ENCODE measurements at places on chromosomes 4 and X. TPM values are rescaled to one million over a fixed set of nuclear protein-coding genes. Genes with fewer than 3 reads are reported as not detected.

GRCh38 chr4:157803845-157804521 lies 368.8 kb downstream of the GASK1B start:
- DNase-seq = no peak

- no peak for DNase-seq
Measured at GRCh38 chr4:74098427-74098994, 484 bp downstream of the CXCL2 start.

TIMM17B gene
- 17.7 TPM for total RNA-seq

GK gene
- total RNA-seq = 13.8 TPM

RTL9 gene
- total RNA-seq = 0.82 TPM

DNA sequence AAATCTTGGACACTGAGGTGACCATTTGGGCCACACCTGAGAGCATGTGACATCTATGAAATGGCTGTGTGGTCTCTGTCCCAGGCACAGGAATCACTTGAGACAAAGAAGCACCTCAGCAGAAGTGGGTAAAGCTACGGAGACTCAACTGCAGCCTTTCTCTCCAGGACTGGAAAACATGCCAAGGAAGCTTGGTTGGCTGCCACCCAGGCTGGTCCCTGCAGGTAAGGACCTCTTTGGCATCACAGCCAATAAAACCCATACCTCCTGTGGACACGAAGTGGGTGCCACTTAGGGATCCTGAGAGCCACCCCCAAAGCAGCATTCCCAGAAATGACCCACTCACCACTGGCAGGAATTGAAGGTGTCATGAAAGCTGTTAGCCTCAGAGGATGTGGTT lies 74.6 kb downstream of the LEF1 start:
- DNase-seq = no peak

POLA1 gene
- 27.5 TPM for total RNA-seq

SUPT20HL1 gene
- total RNA-seq = not detected

SNX25 gene
- total RNA-seq = 27.7 TPM

USO1 gene
- total RNA-seq = 47.7 TPM

NLGN3 gene
- 21.4 TPM for total RNA-seq

GRCh38 chr4:106679063-106679462 lies 310.5 kb upstream of the GIMD1 start:
- DNase-seq = no peak

DNA sequence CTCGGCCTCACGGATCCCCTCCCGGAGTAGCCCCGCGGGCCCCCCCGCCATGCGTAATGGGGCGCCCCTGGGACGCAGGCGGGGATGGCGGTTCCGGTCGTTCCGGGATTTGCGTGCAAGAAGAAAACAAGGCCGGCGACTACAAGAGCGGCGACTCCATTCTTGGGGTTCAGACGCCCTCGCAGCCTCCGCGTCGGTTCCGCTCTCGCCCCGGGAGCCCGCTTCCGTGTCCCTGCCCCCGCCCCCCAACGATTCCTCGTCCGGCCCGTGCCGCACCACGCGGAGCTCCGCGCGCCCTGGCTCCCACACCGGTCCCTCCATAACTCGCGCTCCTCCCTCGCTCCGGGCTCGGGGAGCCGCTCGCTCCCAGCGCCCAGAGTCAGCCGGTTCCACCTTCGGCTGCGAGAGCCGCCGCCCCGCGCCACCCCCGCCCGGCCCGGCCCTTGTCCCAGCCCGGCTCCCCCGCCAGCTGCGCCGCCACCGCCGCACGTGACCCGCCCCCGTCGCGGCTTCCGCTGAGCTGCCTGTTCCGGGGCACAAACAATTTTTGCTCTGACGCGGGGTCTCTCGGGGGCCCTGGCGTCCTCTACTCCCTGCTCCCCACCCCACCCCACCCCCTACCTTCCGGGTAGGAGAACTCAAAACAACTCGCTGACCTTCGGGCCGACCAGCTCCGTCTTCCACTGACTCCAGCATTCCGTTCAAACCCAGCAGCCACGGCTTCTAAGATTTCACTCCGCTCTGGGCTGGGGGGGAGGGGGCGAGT lies 78.8 kb upstream of the BCOR start:
- DNase-seq = peak; percentile 27

- no peak for DNase-seq
Measured at GRCh38 chr4:8817096-8817812, 54.4 kb downstream of the HMX1 start.

- DNase-seq = no peak
Measured at GRCh38 chrX:16966752-16967448, 20.4 kb downstream of the REPS2 start.

GRCh38 chr4:141246683-141247429 lies 26.2 kb downstream of the ZNF330 start:
- DNase-seq = no peak

- peak; percentile 47 for DNase-seq
Measured at GRCh38 chr4:25913056-25913850, 767 bp upstream of the SMIM20 start.

DNA sequence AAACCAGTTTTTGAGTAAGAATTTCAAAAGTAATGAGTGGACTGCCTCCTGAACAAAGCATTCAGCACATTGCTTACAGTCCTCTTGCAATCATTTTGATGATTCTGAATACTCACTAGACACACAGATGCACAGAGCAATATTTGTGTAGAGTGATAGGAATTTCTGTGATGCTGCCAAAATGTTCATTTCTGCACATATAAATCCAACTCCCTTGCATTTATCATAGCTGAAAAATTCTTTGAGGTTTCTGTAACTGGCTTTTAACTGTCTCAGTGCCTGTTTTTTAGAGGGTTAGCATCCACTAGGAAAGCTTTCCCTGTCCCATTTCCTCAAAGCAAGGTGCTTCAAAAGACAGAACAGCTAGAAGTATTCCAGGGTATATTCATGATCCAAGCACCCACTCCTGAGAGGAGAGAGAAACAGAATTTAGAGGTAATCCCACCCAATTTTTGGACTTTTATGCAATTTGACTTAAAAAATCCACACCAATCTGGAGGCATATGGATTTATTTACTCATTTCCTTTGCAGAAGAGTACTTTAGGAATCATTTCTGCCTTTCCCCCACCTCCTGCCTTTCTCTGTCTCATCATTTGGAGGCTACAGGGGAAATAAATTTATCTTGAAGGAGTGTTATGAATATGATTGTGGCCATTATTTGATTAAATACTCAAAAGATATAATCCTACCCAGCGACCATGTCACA lies 234.5 kb upstream of the SLIT2 start:
- DNase-seq = no peak

DNA sequence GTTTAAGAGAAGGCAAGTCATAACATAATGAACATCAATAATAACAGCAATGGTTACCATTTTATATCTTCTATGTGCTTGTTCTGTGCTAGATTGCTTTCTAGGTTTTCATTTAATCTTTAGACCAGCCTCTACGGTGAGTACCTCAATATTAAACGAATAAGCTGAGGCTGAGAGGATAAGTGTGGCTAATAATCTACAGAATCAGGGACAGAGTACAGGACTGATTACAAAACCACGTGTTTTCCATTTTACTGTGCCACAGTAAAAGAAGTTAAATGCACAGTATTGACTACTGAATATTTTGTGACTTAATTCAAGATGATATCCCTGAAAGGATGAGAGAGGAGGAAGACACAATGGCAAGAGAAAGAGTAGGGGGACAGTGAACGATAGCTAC lies 56.3 kb downstream of the HUWE1 start:
- no peak for DNase-seq

KCNIP4 gene
- 126 TPM for total RNA-seq

DNA sequence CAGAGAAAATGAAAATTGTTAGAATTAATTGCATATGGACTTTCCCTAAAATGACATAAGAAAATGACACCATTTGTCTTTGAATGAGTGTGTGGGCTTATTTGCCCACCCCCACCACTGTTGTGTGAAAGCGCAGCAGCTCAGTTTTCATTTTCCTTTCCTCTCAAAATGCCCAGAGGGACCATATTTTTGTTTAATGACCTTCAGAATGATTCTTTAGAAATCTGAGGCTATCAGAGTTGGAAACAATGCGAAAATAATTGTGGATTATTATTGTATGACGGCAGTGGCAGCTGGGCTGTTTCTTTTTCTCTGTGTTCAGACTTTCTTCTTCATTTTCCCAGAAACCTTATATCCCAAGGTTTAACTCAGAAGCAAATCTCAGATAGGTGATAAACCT lies 44.6 kb upstream of the TEX13A start:
- no peak for DNase-seq

DNA sequence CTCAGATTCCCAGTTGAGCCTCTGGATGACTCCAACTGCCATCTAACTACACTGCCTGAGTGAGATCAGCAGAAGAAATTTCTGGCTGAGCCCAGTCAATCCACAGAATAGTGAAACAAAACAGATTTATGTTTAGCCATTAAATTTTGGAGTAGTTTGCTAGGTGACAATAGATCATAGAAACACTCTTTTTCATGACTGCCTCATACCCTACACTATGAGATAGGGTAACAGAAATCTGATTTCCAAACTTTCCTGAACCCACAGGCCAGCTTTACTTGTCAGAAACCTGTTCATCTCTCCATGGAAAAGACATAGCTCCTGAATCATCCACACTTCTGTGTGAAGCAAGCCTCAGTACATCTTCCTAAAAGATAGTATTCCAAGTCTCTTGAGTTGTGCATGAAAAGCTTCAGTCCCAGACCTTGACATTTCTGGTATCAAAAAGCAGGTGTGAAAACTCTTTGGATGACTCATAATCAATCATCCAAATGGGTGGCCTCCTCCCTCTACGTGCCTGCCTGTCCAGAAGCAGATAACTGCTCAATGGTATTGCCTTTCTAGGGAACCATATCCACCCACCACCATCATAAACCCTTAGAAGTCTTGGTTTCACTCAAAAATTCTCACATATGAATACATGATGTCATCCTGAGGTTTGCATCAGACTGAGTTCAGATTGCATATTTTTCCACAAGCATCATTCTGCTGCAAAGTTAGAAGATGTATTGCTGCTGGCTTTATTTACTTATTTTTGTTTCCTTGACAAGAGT lies 47.5 kb upstream of the RAP2C start:
- DNase-seq = no peak

SFRP2 gene
- 3.7 TPM for total RNA-seq

- DNase-seq = no peak
Measured at GRCh38 chrX:106875151-106875550, 28.0 kb downstream of the RIPPLY1 start.

GRCh38 chr4:122747883-122748282 lies 15.4 kb downstream of the BBS12 start:
- no peak for DNase-seq

DNA sequence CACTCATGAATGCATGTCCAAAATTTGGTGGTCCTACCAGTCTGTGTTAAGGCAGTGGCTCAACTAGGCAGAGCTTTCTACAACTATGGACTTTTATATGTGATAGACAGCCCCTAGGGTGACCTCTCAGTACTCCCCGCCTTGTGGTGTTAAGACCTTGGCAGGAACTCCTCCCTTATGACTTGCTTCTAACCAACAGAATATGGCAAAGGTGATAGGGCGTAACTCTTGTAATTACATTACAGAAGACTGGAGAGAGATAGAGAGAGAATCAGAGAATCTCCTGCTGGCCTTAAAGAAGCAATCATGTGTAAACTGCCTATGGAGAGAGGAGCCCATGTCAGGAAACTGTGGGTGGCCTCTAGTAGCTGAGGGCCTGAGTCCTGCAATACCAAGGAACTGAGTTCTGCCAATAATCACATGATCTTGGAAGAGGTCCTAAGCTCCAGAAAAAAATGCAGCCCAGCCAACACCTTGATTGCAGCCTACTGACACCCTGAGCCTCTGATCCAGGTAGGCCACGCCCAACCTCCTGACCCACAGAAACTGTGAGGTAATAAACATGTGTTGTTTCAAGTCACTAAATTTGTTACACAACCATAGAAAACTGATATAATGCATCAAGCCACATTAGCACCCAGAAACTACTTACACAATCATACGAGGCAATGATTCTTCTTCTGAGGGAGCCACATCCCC lies 68.9 kb downstream of the INPP4B start:
- no peak for DNase-seq

IQCM gene
- not detected for total RNA-seq

DNA sequence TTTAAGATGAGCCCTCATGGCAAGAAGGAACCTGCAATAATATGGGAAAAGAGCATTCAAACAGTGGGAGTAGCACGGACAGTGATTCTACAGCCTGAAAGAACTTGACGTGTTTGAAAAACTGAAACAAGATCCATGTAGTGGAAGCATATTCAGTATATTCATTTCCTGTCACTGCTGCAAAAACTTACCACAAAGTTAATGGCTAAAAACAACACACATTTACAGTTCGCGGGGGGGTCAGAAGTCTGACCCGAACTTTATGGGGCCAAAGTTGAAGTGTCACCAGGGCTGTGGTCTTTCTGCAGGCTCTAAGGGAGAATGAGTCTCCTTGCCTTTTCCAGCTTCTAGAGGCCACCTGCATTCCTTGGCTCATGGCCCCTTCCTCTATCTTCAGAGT lies 52.6 kb upstream of the ARX start:
- no peak for DNase-seq

GRCh38 chr4:56226579-56226978 lies 160.7 kb downstream of the AASDH start:
- DNase-seq = no peak

DNA sequence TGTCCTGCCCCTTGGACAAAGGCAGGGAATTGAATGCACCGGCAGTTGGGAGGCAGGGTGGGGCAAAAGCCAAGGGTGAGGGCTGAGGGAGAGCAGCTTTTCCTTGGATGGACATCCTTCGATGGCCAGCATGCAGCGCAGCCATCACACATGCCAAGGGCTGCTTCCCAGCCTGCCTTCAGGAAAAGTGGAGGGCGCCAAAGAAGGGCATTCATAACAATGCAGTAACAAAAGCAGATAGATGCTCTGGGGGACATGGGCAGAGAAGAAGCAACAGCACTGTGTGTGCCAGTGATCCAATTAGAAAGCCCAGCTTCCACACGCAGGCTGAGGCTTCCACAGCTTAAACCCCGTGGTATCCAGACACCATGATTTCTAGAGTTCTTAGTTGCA lies 71.5 kb downstream of the TSPAN5 start:
- DNase-seq = peak; percentile 51

DNA sequence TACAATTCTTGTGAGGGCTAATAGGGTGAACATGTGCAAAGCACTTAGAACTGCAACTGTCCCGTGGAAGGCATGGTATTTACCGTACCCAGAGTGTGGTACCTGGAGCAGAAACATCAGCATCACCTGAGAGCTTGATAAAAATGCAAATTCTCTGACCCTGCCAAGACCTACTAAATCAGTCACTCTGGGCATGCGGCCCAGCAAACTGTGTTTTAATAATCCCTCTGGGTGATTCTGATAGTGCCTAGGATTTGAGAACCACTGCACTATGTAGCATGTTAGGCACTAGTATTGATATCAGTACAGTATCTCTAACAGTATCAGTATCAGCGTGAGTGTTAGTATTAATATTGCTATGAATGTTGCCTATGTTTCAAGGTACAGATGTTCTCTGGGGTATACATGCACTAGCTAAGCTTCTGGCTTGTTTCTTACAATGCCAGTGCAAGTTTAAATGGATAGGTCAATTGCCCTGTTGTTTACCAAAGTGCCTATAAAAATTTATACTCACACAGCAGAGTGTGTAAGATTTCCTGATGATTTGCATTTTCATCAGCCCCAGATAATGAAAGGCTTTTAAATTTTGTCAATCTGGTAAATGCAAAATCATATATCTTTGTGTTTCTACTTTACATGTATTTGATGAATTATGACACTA lies 354.0 kb downstream of the HS3ST1 start:
- no peak for DNase-seq
